Activated CD8-positive, alpha-beta memory T cell treated with anti-CD3 and anti-CD28 coated beads for 1 hour (primary cell): ENCODE measurements at places on chromosomes 4 and X.
A peak's percentile ranks its signal among the peaks of the same experiment; 100 is the strongest.

DNA sequence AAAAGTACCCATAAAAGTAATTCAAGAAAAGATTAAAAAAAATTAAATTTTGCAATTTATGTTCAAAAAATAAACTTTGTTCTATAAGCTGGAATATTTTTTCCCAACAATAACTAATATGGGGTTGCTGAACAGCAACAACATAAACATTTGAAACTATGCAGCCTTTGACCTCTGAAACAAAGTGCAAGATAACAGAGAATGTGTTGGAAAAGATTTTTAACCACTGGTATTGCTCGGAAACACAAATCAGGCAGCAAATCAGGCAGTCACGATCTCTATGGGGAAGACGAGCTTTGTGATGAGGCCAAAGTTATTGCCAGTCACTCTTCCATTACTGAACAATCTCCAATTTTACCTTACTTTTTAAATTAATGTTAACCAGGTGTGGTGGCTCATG is 332.1 kb downstream of the PABPC4L start:
- no peak for DNase-seq

GRCh38 chrX:121851033-121851432 is 803.6 kb downstream of the GLUD2 start:
- no peak for DNase-seq

- no peak for DNase-seq
These were observed 26.6 kb upstream of the PRPS1 start for GRCh38 chrX:107601759-107602158.

DNA sequence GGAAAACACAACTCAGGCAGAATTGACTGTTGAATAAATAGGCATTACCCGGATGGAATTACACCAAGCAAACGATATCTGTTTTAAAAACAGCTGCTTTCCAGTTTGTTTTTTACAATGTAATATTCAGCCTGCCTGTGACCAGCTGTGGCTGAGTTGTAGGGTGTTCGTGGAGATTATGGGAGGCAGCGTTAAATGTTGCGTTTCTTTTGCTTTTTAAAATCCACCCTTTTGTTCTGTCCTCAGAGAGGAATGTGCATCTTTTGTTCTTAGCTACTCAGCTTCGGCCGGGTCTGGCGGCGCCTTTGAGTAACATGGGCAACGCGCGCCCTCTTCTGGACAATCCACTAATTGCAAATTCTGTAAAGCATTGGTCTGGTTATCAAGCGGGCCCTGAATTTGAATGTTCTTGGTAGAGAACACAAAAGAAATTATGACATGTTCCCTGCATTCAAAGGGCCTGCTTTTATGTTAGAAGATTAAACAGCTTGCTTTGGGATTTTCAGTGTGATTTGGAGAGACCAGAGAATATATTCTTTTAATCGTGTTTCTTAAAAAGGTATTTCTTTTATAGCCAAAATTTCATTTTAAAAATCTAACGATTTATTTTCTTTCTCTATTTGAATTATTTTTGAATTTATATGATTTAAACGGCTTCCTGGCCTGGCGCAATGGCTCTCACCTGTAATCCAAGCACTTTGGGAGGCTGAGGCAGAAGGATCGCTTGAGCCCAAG is 76.3 kb upstream of the TRIM2 start:
- peak; percentile 77 for DNase-seq

- DNase-seq, result no peak
These were observed 315.6 kb upstream of the SMIM31 start for GRCh38 chr4:164438321-164438720.

DNA sequence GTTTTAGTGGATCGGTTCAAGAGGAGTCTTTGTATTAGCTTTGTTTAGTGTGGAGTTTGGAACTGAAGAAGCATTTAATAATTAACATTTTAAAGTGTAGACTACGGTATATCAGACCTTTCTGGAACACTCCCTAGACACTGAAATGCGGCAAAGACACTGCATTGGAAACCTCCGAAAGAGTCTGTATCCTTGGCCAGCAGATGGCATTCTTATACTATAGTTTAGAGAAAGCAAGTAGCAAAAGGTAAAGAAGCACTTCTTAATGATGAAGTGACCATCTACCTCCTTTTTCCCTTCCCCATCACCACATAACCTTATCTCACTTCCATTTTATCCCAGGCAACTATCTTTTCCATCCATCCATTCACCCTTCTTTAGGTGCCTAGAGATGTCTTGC is 7.6 kb downstream of the FABP2 start:
- no peak for DNase-seq

- DNase-seq, result peak; percentile 4
These were observed 490 bp downstream of the RWDD4 start for GRCh38 chr4:183658362-183659028.

DNA sequence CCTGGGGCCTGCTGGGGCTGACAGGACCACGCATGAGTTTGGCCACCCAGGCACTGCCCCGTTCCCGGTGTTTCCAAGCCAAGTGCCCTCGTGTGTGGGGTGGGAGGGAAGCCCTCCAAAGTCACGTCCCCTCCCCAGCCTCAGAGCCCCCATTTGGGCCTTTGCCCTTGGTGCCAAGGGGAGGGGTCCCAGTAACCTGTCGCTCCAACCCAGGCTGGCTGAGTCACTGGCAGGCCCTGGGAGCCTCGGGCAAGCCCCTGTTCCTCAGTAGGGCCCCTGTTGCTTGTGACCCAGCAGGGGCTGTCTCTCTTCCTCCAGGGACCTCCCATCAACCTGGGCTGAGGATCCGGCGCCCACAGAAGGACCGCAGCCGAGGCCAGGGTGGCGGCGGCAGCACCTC is 10.7 kb upstream of the HAUS7 start:
- DNase-seq, result no peak

DNA sequence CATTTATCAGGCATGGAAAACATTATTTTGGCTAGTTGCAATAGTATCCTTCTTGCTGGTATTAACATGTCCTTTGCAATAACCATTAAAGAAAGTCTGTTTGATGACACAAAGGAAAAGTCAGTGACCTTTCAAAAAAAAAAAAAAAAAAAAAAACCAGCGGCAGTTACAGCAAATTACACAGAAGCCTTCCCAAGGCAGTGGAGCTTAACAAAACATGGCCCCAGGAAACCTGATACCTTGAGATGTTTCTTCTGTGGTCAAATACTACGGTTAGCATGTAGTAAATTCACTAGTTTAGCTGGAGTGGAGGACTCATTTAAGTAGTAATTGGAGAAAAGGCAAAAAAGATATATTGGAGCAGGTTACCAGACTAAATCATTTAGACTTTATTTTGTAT is 359.1 kb downstream of the DACH2 start:
- no peak for DNase-seq

GRCh38 chrX:33001107-33001506 is 210.2 kb downstream of the DMD start:
- DNase-seq, result no peak

DNA sequence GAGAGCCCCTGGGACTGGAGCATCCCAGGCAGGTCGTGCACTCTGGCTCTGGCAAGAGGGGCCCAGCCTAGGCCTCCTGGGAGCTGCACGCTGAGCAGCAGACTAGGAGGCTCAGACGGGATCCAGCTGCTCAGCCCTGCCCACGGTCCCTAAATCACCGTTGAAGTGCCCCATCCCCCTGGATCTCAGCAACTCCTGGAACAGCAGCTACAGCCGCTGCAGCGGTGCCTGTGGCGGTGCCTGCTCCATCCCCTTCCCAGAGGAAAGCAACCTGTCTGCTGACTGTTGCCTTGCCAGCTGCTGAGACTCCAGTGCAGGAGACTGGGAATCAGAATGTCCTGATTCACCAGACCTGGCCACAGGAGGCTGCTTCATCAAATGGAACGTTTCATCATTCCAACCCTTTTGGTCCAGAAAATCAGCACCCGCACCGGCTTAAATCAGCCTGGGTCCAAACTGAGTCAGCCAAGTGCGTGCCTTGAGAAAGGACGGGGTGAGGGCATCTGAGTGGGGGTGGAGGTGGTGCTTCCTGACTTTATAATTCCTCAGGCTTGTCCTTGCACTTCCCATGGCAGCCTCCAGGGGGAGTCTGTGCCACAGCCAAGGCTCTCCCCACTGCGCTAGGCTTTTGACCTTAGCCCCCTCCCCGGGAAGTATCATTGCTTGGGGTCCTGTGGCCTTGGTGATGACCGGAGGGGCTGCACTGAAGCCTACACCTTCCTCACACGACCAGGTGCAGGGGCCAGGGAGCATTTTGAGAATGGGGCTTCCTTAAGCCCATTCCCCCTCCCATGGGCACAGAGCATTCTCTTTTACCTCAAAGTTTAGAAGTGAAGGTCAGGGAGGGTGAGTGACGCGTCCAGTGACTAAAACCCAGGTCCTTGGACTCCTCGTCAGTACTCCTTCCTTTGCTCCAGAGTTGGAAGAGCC is 6.5 kb downstream of the ZNF185 start:
- DNase-seq, result peak; percentile 1

DNA sequence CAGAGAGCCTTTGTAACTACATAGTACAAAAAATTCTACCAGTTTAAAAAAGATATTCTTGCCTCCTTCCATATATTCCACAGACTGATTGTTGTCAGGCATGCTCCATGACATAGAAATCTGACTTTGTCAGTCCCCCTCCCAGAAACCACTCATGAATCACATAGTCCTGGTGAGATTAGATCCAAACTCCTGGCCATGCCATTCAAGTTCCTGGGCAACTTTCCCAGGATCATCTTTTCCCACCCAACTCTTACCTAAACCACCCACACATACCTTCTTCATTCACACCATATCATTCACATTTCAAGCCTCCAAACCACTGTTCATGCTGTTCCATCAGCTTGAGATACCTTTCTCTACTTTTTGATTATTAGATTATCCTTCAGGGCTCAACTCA is 46.4 kb downstream of the SLC16A2 start:
- DNase-seq, result no peak

DNA sequence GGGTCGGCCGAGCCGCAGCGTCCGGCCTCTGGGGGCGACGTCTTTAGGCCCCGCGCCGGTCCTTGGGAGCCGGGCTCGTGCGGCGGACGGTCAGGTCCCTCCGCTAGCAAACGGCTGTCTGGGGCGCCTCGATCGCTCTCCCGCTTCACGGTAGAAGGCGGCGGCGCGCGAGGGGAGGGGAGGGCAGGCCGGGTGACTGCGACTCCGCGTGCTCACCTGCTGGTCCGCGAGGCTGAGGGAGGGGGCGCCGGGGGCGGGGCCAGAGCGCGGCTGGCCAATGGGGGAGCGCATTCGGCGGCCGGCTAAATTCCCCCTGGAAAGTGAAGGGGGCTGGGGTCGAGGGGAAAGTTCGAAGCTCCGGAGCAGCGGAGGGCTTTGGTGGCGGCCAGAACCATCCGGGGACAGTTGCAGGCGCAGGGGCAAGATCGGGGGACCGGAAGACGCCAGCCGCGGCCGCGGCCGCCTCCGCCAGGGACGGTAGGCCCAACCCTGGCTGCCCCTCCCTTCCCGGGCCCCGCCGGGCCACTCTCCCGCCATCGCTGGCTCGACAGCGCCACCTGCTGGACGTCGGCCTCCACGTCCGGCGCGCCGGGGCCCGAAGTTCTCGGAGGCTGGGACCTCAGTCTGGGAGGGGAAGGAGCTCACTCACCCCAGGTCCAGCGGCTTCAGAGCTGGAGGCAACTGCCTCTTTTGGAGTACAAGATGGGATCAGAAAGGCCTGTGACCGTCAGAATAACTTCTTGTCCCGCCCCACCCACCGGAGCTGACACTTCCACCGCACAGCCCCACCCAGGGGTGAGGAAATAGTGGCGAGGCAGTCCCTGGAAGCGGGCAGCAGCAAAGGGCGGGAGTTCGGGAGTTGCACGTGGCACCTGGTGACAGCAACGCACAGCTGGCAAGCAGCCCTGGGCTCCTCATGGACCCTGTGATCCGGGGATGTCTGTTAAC is 49.9 kb downstream of the ELF4 start:
- peak; percentile 42 for DNase-seq

DNA sequence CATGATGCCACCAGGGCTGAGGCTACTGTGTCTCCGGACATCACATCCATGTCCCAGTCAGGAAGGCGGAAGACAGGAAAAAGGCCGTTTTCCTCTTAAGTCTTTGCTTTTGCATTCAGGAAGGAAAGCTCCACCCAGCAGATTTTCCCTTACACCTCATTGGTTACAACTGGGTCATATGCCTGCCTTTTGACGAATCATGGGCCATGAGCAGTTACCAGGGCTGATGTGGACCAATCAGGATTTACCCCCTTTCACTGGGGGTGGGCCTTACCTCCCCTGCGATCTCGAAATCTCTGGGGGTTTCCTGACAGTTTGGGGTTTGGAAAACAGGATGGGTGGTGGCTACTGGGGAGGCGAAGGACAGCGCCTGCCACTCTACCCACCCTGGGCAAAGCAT is 52.5 kb upstream of the GRPEL1 start:
- no peak for DNase-seq

GRCh38 chr4:1802720-1803522 is 9.8 kb downstream of the FGFR3 start:
- no peak for DNase-seq

- DNase-seq, result no peak
These were observed 269.0 kb downstream of the ADGRA3 start for GRCh38 chr4:22246847-22247246.

GRCh38 chrX:110210417-110211139 is 107.3 kb downstream of the AMMECR1 start:
- DNase-seq, result no peak

- no peak for DNase-seq
These were observed 29.4 kb downstream of the TRPC5 start for GRCh38 chrX:112053169-112053568.

- DNase-seq, result no peak
These were observed 60.4 kb downstream of the PAGE2 start for GRCh38 chrX:55149242-55149641.

- DNase-seq, result no peak
These were observed 87.7 kb downstream of the ARX start for GRCh38 chrX:24928114-24928513.

GRCh38 chr4:38565271-38566199 is 98.5 kb upstream of the KLF3 start:
- DNase-seq, result no peak

- no peak for DNase-seq
These were observed 11.9 kb upstream of the AREG start for GRCh38 chr4:74433043-74433442.

DNA sequence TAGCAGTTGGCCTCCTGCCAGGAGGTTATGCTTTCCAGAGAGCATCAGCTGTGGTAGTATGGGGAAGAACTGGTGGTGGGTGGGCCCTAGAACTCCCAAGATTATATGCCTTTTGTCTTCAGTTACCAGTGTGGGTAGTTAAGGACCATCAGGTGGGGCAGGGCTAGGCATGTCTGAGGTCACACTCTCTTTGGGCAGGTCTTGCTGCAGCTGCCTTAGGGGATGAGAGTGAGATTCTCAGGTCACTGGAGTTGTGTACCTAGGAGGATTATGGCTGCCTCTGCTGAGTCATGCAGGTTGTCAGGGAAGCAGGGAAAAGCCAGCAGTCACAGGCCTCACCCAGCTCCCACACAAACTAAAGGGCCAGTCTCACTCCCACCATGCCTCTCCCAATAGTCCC is 172.9 kb upstream of the GYPA start:
- DNase-seq, result no peak
